Stimulated activated CD8-positive, alpha-beta memory T cell treated with anti-CD3 and anti-CD28 coated beads, Interleukin-4, amount 100 ng/mL, for 1 hour (primary cell): ENCODE measurements at places on chromosomes 11 and 22.

- no peak for DNase-seq
These were observed 16.4 kb downstream of the PRR33 start for GRCh38 chr11:1875093-1875850.

DNA sequence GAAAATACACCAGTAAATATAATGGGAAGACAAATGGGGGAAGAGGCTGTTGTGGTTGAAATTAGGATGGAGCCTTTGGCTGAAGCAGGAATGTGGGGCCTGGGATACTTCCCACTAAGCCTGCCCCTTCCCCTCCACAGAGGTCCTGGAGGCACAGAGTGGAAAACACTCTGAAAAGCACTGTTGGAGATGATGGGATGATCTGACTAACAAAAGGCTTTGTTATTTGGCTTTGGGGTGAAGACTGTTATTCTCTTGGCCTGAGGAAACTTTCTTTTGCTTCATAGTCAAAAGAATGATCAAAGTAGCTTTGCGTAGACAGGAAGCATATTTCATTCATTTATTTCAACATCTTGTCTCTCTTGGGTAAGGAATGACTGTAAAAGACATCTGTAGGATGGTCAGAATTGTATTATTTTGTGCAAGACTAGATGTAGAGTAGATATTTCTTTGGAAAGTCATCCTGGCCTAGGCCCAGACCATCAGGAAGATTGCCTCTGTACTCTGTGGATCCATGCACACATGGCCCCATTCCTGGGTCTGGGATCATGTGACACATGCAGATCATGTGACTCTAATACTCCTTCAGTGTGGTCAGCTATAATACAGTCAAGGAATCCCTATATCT, 111.4 kb downstream of the SPON1 start:
- DNase-seq = no peak

- DNase-seq = no peak
These were observed 36.6 kb downstream of the RPL3 start for GRCh38 chr22:39282645-39283321.

- no peak for DNase-seq
These were observed 3.2 kb downstream of the CTSD start for GRCh38 chr11:1760351-1761109.

GRCh38 chr22:22527312-22527711, 7.2 kb upstream of the ZNF280A start:
- DNase-seq = no peak

GRCh38 chr22:38655519-38656255, 505 bp downstream of the FAM227A start:
- DNase-seq = no peak

DNA sequence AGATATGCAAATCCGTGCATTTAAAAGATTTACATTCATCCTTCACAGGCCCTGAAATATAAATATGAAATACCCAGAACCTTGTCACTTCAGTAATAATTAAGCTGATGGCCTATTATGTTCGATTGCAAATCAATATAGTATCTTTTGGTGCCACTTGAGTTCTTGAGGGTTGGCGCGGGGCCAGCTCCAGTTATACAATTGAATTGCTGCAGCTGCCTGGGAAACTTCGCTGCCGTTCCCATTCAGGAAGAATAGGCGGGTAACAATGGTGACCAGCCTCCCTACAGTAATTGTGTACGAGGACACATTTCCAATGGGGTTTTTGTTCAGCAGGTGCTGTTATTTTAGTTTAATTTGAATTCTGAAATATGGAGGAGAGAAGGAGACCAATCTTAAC, 451.2 kb downstream of the INSC start:
- DNase-seq = no peak

DNA sequence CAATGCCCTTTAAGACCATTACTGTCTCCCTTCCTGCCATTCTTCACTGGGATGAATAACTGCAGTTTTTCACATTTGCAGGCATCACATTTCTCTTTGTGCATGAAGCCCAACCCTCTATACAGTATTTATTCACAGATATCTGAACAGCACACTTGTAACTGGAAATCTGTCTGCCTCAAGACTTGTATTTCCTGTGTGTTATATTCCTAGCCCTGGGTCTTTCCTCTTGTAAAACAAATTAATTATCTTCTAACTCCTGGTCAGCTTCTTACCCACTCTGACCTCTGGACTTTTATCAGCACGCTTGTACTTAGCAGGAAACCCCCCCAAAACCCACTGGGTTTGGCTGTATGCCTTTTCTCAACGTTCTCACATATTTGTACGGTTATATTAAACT, 2.0 kb downstream of the CSRP3 start:
- DNase-seq = no peak

GRCh38 chr22:37931893-37932389, 21.5 kb downstream of the C22orf23 start:
- DNase-seq = no peak

- DNase-seq = no peak
These were observed 51.7 kb upstream of the OR9Q1 start for GRCh38 chr11:57972013-57972367.

DNA sequence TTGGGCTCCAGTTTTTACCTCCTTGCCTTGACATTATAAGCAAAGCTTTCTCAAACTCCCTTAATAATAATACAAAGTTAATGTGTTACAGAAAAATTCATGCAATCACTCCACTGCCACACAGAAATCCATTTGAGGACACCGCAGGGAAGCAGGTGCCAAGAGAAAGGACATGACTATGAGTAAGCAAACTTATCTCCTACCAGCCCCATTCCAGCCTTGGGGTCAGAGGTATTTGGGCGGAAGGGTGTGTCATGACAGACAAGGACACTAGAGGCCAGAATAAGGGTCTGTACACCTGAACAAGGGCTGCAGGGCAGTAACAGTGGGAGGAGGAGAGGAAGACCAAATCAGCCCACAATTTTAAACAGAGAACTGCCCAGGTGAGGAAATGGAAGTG, 5.9 kb downstream of the GNG3 start:
- no peak for DNase-seq

DNA sequence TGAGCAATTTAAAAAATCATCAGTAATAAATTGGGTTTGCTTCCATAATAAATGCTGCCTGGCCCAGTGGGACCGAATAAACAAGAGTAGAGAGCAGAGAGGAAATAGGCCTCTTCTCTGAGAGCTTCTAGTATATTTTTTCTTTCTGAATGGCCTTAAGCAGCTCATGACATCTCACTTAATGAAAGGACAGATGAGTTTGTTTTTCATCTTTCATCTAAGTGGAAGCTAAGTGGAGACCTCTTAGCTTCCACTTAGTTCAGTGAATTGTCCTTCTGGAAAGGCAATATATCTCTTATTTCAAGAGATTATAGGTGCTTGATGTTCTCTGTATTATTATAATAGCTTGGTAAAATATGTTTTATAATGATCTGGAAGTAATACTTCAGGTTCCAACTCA, 245.9 kb upstream of the ANO3 start:
- no peak for DNase-seq

- DNase-seq = no peak
These were observed 4.3 kb downstream of the RTN4RL2 start for GRCh38 chr11:57464539-57465181.

- no peak for DNase-seq
These were observed 140.6 kb upstream of the RASSF10 start for GRCh38 chr11:12868315-12869073.

- DNase-seq = peak; percentile 4
These were observed 492 bp downstream of the JHY start for GRCh38 chr11:122882857-122883645.

GRCh38 chr22:41382098-41382578, 396 bp downstream of the TEF start:
- peak; percentile 37 for DNase-seq

DNA sequence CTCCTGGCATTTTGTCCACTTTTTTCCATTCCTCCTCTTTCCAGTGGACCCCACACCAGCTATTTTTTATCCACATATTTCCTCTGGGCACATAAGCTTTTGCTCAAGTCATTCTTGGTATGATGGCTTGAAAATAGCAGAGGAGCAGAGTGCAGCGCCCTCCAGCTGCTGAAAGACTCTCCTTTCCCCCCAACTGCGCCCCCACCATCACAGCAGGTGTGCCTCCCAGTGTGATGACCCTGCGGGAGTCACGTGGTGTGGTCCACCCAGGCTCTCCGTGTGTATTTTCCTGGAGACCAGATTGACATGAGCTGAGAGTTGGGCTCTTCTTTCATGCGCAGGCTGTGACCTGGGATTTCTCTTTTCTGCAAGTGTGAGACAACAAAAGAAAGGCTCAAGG, 1241.6 kb downstream of the TBC1D22A start:
- no peak for DNase-seq

DNA sequence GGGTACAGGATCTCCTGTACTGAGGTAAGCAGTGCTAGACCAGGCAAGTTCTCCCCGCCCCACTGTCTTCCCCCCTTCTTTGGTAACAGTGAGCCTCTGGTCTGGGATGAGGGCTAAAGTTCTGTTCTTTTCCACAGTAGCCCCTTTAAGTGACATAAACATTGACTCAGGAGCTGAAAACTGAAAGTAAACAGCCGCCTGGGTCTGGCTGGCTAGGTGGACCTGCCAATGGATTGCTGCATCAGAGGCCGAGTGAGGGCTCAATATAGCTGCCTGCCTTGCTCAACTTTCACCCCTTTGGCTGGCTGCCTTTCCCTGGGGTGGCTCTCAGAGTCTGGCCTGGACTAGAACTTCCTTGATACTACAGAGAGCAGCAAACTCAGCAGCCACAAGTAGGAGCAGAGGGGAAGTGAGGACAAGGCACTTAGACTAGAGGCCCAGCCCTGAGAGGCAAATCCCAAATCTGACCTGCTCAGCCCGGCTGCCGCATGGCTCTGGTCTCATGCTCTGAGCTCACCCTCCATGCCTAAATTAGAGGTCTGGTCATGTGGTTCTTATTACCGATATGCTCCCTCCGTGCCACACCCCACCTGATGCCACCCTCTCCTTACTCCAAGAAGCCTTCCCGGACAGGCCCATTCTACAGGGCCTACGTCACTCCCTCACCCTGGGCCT, 9.6 kb upstream of the UCP3 start:
- no peak for DNase-seq

DNA sequence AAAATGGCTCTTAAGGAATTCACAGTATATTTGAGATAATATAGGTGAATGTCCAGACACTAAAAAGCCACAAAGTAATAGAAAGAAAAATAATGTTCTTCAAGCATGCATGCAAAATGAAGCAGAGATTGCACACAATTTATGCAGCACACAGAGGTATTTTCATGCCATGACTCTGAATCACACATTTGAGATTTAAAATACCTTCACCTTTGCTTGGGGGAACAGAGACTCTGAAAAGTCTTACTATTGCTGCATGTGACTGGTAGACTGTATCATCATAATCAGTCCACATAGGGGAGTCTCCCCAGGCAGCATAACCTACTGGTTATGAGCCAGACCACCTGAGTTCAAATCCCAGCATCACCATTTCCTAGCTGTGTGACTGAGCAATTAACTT, 96.2 kb downstream of the RCN1 start:
- DNase-seq = no peak

- peak; percentile 63 for DNase-seq
These were observed at the start of gene RAB36 for GRCh38 chr22:23144932-23145877. RAB36 (plus strand) TSS chr22:23145477; CDS start chr22:23146617, 1,140 bp downstream.

- no peak for DNase-seq
These were observed 12.4 kb downstream of the CRELD2 start for GRCh38 chr22:49930596-49931412.

GRCh38 chr11:128589998-128590397, 2.6 kb upstream of the ETS1 start:
- DNase-seq = no peak

GRCh38 chr11:96206955-96207354, 136.0 kb downstream of the MAML2 start:
- DNase-seq = no peak

DNA sequence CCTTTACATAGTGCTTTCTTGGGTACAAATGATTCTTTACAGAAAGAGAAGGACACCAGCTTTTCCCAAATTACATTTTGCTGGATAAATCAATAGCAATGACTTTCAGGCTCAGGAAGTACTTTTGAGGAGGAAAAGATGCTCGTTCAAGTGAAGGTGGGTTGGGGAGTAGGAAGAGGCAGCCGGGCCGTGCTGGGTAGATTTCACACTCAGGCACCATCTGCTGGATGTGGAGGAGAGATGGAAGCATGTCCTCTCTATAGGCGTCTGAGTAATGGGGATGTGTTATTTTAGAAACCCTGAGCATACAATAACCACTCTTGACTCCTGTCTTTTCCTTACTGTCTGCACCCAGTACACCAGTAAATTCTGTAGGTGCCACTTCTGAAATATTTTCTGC, 152.3 kb upstream of the LARGE1 start:
- DNase-seq = no peak

- DNase-seq = no peak
These were observed 21.9 kb downstream of the SCUBE1 start for GRCh38 chr22:43320943-43321900.

GRCh38 chr11:103897160-103897936, 139.1 kb upstream of the DDI1 start:
- no peak for DNase-seq

- no peak for DNase-seq
These were observed 70.5 kb downstream of the MPPED1 start for GRCh38 chr22:43482318-43482625.

DNA sequence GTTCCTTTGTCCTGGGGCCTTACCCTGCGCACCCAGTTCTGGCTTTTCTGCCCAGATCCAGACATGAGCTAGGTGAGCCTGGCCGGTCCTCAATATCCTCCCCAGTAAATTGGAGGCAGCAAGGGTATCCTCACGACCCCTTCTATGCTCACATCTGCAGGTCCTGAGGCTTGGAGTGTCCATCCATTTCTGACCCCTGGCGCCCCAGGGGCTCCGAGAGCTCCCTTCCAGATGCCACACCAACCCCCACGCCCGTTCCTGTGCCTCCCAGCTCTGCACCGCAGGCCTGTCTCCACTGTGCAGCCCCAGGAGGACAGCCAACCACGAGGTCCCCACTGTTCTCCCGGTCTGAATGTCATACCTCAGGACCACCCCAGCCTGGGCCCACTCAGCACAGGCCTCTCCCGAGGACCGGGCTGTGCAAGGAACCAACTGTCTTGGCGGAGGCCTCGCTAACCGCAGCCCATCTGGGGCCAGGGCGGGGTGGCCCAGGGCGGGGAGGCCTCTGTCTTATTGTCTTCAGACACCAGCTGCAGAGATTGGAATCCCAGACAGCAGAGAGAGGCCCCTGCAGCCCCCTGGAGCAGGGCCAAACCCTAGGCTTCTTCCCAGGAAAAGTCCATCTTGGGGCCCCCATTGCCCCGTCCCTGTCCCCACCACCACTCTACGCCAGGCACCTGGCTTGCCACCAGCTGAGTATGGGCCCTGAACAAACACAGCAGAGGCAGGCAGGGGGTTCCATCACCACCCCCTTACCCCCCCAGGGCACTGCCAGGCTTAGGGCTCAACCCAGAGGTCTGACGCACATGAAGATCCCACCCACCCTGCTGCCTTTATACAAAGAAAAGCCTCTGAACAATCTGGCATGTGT, 39.3 kb downstream of the ALX4 start:
- DNase-seq = no peak
